ENCODE measurements at places on chromosomes 2 and 18.

DNA sequence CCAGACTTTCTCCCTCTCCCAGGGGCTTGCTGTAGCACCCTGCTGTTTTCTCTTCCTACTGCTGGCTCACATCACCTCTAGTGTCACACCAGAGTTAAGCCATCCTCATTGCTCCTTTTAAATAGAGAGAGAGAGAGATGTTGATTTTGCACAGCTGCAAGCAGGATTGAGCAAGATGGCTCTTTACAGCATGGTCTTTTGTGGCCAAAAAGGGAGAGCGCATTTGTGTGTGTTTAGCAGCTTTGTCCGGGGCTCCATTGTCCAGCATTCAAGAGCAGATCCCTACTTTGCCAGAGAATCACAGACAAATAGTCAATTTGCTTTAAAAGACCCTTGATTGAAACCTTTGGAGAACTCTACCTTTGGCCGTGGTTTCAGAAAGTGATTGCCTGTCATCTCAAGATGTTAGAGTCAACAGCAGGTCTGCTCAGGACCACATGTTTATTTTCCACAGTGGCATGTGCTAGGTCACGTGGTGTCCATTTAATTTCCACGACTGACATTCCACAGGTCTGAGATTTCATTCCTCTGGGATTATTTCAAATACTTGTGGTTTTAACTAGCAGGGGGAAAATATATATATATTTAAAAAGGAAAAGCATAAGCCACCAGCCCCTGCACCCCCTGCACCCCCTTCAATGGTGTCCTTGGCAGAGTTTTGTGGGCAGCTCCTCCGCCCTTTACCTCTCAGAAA lies 359.9 kb upstream of the SLC14A2 start:
- DNase-seq: no peak

GRCh38 chr18:23883277-23883790 lies 131.2 kb upstream of the TTC39C start:
- no peak for DNase-seq

DNA sequence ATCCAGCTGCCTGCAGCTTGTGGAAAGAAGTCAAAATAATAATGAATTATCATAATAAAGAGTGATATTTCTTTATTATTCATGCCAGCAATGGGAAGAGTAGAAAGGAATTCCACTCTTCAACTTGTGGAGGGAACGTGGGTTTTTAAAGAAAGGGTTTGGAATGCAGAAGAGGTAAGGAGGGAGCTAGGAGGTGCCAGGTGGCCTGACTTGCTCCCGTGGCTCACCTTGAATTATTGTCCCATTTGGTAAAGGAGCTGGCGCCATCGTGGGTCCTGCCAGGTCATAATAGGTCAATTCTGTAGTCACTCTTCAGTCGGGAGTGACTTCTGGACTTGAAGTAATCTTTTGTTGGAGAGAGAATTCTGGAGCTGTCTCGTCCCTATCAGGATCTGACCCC lies 95.2 kb upstream of the BARD1 start:
- DNase-seq: no peak

DNA sequence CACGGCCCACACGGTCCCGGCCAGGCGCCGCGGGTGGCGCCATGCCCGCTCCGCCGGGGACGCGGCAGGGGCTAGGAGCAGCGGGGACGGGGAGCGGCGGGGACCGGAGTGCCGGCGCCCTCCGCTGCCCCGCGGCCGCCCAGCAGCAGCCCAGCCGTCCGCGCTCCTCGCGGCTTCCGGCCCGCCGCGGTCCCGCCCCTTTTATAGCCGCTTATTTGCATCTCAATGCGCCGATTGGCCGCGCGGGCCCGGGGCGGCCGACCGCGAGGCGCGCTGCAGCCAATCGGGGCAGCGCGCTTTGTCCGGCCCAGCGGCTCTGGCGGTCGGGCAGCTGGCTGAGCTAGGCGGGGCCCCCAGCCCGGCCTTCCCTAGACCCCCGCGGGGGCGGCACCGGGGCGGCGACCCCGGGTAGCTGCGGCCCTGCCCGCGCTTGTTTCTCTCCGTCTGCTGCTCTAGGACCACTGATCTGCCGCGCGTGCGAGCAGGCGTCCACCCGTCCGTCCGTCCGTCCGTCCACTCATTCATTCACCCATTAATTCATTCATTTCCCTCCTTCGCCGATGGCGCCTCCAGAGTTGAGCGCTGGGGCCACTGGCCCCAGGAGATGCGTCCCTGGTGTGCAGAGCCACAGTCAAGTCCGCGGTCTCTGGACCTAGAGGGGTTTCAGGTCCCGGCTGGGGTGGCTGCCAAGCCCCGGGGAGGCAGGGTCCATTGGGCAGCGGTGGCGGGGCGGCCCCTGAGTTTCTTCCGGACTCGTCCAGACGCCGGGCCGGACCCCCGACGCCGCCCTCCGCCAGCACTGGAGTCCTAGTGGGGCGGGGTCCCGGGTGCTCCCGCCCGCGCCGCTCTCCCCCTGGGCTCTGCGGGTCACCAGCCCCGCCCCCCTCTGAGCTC lies at the start of gene HES6:
HES6 (minus strand) TSS at position 176 of the 894 bp plus-strand sequence; CDS start at position 43, 133 bp downstream.
- DNase-seq: peak; percentile 50

GRCh38 chr18:13447621-13448334 lies 229.2 kb downstream of the LDLRAD4 start:
- no peak for DNase-seq

DNA sequence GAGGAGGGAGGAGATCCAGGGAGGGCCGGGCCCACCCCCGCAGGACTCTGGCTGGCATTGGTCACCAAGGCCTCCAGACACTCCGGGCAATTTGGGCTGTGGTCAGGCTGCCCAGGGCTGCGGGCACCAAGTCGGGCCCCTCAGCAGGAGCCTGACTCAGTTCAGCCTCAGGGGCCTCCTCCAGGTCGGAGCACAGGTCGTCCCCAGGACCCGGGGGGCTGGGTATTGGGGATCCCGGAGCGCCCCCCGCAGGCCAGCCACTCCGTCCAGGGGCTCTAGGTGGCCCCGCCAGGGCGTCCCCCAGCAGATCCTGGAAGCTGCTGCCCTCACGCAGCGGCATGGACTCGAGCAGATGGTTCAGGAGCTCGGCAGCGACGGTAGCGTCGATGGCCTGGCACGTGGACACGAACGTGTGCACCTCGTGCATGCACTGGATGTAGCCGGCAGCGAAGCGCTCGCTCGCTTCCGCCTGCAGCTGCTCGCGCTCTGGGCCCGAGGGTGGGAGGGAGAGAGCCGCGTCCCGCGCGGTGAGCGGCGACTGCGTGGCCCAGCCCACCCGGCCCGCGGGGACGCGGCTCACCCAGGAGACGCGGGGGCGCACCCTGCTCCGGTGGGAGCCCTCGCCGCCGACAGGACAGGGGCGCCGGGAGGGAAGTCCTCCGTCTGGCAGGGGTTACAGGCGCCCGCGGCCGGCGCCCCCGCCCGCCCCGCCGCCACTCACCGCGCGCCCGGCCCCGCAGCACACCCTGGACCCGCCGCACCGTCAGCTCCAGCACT lies 884 bp downstream of the HES6 start:
- DNase-seq: no peak

GRCh38 chr2:240646900-240647502 lies 21.7 kb downstream of the GPR35 start:
- no peak for DNase-seq

DNA sequence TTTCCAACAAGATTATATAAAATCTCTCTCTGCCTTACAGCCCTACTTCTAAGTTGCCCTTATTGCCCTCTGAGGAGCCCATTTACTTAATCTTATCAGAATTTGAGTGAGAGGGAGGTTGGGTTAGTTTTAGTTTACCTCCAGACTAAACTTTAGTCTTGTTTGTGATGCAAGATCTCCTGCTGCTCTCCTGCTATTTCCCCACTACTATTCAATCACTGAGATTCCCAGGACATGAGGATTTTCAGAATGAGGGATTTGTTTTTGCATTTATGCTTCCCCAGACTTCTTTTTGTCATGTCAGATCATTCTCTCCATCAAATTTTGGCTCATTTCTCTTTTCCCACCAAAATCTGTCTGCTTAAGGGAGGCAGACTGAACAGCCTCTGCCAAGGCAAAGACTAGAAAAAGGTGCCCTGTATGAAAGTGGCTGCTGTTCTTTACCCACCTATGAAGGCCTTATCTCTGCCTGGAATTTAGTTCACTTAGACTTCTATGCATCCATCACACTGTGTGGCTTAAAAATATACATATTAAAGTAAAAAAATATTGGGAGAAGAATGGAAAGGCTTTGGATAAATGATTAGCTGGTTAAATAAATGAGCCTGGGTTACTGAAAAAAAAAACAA lies 401.3 kb downstream of the PID1 start:
- no peak for DNase-seq

GRCh38 chr2:205593891-205594290 lies 88.4 kb upstream of the NRP2 start:
- DNase-seq: no peak

- DNase-seq: no peak
These were observed 41.3 kb downstream of the LOXHD1 start for GRCh38 chr18:46615720-46616119.

- no peak for DNase-seq
These were observed 78.1 kb upstream of the PDE1A start for GRCh38 chr2:182504903-182505302.

DNA sequence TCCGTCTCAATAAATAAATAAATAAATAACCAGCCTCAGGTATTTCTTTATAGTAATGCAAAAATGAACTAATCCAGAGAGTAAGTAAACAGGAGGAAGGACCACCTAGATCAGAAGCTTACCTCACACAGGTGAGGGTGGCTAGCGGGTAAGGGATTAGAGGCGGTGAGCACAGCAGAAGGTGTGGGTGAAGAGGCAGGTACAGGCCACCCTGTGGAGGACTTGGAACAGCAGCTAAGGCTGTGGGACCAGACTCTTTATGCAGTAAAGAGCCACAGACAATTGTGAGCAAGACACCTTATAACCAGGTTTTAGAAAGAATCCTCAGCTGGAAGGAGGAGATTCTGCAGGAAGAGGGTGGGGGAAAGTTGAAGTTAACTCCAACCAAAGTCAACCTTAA lies 34.2 kb upstream of the TTR start:
- DNase-seq: no peak

- DNase-seq: no peak
These were observed 380.4 kb downstream of the TNS1 start for GRCh38 chr2:217622205-217623060.

DNA sequence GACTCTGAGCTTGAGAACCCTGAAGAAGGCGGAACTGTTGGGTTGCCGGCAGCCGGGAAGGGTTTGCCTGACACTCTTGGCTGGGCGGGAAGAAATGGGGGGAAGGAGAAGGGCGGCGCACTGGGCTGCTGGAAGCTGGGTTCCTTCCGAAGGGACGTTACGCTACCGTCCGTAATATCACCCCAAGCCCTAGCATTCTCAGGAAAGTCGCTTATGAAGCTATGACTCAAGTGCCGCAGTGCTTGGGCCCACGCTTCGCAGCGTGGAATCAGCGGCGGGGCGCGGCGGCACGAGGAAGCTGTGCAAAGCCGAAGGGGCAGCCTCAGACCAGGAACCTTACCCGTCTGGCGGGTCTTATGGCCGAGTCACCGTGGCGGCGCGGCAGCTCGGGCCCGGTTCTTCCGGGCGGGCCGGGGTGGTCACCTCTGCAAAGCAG lies 50.2 kb upstream of the SIGLEC15 start:
- DNase-seq: peak; percentile 13

DNA sequence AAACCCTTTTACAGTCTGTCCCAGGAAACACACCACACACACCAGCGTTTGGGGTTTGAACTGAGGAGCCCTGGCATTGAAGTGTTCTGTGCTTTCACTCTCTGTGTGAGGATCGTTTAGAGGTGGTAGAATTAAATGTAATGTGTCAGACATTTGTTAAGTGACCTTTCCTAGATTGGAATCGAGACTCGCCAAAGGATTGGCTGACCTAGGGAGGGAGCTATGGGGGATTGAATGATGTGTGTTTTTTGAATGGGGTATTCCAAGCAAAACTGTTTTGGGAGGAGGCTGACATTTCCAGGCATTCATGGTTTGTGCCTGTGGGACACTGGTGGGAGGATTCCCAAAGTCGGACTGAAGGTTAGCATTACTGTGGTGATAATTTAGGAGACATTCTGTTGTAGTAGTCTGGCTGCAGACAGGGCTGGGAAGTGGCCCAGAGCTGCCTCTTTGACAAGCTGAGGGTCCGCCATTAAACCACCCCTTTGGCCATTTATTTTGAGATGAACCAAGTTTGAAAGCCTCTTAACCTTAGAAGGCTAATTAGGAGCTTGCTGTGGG lies 1.7 kb downstream of the MYO1B start:
- no peak for DNase-seq

DNA sequence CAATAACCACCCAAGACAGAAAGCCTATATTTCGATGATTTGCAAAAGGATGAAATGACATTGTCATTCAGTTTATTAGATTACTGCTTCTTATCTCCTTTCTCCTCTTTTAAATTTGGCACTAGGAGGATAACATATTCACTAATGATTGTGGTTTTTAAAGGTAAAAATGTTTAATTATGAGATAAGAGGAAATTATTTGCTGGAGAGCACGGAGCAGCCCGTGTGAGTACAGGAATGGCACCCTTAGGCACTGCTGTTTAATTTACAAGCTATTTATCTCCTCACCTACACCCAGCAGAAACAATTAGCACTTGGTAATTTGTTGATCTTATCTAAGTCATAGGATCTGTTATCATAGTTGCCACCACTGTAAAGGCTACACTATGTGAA lies 87.4 kb upstream of the SP3 start:
- DNase-seq: no peak

DNA sequence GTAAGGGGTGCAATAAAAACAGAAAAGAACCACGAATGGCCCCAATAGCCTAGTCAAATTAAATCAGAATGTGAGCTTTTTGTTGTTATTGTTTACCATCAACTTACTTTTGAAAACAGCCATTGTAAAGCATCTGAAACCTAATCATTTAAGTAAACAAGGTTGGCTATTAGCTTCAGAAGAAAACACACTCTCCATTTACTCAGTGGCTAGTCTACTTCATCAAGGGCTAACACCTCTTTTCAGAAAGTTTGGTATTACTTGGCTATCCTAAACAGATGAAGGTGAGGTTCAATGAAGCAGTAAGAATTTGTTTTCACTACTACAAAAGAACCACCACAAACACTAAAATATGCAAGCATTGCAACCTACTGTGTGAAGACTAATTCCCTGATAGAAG lies 398.0 kb downstream of the CDH2 start:
- DNase-seq: no peak

DNA sequence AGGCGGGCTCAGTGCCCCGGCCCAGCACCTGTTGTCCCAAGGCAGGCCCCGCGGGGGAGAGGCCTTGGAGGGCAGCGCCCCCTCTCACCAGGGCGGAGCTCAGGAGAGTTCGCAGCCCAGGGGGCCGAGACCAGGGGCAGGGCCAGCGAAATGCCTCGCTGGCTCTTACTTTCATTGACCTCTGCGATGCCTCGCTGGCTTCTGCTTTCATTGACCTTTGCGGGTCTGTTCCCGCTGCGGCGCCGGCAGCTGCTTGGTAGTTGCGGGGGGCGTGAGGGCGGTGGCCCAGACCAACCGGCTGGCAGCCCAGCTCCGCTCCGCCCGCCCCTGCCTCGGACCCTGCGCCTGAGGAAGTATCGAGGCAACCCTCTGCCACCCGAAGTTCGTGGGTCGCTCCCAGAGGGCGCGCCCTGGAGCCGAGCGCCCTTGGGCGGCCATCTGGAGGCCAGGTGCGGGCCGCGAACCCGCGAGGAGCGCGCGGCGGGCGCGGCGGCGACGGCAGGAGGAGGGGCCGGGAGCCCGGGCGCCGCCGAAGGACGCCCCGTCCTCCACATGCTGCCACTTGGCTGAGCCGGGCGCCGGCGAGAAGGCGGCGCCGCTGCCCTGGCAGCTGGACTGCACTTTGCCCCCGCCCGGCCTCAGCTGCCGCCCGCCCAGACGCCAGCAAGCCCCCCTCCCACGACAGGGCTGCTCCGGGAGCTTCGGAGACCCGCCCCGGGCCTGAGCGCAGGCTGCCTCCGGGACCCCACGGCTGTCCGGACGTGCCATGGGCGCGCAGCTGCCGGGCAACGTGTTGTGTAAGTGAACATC lies 118.0 kb upstream of the MSTN start:
- no peak for DNase-seq

GRCh38 chr2:191270306-191271161 lies 25.3 kb downstream of the MYO1B start:
- DNase-seq: no peak
